ENCODE measurements at places on chromosomes 16 and 17.

DNA sequence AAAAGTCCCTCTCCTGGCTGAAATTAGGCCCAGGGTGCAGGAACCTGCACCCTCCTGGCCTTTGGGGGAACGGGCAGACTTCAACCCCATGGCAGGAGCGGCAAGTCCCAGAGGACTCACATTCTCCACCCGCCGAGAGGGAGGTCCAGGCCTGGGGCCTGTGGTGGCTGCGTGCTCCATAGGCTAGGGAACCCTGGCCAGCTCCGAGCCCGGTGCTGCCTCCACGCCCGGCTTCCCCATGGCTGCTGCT, 130 bp downstream of the CCDC78 start:
- DNase-seq: no peak

DNA sequence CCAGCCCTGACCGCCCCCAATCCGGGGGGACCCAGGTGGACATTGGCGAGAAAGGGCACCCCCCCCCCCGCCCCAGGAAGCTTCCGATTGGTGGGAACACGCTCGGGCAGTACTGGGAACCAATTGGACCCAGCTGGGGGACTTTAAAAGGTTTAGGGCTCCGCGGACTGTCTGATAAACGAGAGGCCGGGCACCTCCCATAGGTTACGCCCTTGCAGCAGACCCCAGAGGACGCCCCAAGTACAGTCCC, 245 bp downstream of the TMEM256 start:
- DNase-seq: no peak

DNA sequence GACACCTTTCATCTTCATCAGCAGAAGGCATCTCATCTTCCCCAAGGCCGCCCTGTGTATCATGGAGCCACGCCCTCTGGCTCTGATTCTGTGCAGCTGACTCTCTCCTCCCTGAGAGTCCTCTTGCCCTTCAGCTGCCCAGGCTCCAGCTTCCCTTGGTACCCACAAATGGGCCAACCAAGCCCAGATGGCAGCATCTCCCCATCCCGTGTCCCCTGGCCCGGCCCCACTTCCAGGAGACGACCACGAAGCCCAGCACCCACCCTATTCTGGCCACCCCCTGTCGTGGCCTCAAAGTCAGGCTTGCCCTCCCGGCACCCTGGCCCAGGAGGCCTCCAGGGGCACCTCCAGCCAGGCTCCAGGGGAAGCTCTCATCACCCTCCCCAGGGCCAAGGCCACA, 31.3 kb upstream of the KSR1 start:
- no peak for DNase-seq

DNA sequence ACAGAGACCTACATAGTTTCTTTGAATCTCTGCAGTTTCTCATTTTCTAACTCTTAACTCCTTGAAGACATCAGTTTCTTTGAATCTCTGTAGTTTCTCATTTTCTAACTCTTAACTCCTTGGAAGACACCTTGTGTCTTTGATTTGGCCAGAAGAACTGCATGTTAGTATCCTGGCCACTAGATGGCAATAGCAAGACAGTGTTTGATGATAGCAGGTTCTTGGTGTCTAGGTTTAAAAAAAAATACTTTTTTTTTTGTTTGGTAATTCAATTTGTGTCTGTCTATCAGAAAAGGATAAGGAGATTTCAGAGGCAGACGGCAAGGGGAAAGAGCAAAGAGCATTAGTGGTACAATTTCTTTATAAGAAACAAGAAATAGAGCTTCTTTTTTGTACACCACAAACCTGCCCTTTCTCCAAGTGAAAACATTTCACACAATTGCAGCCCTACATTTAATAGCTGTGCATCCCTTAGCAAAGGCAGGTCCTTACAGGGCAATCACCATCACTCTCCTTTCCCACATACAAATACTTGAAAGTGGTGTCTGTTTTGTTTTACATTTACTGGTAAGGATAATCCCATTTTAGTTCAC, 1324.9 kb upstream of the CDH8 start:
- DNase-seq: peak; percentile 51

GRCh38 chr17:7816926-7817642, 16.9 kb upstream of the KDM6B start:
- DNase-seq: no peak

GRCh38 chr16:60271025-60271771, 1537.1 kb upstream of the GOT2 start:
- peak; percentile 81 for DNase-seq

DNA sequence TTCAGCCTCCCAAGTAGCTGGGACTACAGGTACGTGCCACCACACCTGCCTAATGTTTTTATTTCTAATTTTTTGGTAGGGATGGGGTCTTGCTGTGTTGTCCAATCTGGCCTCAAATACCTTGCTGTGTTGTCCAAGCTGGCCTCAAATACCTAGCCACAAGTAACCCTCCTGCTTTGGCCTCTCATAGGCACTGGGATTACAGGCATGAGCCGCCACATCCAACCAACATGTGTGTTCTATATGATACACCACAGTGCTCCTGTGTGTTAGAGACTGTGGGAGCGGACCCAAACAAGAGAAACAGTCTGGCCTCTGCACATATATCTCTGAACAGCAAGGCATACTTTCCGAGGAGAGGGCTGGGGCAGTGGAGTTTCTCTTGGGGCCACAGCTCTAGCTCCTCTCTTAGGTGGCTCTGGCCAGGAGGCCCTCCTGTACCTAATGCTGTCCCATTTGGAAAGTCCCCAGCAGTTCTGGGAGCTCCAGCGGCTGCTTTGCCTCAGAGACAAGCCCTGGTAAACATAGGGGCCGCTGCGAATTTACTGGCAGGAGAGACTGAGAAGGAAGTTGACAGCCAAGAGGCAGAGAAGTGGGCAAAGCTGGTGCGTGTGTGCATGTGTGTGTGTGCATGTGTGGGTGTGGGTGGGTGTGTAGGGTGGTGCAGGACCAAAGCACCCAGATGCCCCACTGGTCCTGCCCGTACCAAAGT, 95.0 kb downstream of the RAB11FIP4 start:
- no peak for DNase-seq

DNA sequence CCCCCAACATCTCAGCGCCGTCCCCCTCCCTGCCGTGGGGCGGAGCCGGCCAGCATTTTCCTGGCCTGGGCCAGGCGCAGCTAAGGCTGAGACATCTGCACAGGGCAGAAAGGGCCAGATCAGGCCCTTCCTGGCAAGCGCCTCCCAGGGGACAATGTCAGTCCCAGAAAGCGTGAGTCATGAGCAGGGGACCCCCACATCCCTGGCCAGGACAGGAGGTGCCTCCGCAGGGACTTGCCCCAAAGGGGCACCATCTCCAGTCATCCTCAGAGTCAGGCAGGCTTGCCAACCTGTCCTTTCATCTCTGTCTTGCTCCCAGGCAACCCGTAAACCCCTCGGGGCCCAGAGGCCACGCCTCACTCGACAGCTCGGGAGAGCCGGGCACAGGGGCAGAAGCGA, 43.2 kb downstream of the SOCS1 start:
- no peak for DNase-seq

- DNase-seq: no peak
Observed at GRCh38 chr17:19651451-19652238, 3.1 kb downstream of the ALDH3A2 start.

DNA sequence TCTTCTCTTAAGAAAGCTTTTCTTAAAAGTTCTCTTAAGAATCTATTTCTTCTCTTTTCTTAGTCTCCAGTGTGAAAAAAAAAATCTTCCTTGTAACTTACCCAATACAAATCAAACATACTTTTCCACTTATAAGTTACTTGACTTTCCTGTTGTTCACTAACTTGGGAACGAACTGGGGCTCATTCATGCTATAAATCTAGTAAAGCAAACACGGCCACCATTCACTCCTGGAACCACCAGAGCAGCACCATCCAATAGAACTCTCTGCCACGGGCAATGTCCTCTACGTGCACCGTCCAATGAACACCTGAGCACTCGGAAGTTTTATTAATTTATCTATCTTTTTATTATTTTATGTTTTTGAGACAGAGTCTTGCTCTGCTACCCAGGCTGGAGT, 20.8 kb downstream of the SRP68 start:
- DNase-seq: no peak

DNA sequence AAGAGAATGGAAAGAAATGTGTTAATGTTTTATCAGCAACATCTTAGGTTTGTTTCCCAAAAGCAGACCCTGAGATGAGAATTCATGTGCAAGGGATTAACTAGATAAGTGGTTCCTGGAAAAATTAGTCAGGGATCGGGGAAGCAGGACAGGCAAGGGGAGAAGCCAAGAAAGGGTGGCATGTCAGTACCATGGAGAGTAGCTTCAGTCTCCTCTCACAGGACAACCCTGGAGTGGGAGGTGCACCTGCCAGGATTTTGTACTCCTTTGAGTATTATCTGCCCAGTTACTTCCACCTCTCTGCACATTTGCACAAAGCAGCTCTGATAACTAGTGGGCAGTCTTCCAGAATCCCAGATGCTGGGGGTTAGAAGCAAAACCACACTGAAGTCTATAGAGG, 117.0 kb downstream of the RGS9 start:
- no peak for DNase-seq

DNA sequence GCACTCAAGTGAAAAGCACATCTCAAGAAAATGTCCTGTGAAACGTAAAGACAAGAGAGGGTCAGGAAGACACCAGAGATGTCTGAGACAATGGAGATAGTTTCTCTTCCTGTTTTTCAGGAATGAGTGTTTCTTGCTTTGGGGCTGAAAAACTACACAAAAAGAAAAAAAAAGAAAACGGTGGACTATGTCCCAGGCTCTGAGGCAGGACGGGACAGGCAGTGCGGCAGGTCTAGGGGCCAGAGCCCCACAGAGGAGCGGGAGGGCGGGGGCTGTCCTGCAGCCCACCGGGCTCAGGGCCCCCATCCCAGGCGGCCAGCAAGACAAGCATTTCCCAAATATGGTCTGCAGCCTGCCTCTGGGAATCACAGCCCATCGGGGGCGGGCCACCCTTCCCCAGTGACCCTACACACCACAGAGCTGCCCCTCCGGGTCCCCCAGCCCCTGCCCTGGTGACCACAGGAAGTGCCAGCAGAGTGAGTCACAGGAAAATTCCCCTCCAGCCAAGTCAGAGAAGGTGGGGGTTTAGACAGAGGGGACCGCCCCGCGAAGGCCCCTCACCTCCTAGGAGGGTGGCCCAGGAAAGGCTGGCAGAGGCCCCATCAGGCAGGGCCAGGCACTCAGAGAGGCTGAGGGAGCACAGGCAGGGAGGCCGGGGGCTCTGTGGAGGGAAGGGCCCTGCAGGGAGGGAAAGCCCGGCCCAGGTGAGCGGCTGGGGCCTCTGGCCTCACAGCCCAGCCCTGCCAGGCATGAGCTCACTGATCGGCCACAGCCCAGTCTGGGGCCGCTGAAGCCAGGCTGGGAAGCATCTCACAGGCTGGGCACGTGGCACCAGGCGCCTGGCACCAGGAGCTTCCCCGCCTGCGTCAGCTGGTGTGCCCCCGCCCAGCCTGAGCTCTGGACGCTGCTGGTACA, 6.3 kb downstream of the BCAR1 start:
- DNase-seq: no peak

DNA sequence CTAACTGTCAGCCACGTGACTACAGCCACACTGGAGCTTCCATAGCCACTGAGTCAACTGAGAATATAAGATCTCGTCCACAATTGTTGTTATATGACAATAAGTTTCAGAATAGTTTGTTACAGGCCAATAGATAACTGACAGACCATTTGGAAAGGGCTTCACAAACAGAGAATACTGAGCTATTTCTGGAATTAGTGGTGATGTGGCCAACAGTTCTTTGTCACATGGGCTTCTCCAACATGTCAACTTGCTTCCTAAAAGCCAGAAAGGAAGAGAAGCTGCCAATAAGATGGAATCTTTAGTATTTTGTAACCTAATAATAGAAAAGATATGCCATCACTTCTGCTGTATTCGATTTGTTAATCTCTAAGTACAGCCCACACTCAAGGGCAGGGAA, 1220.4 kb downstream of the CDH8 start:
- DNase-seq: no peak

DNA sequence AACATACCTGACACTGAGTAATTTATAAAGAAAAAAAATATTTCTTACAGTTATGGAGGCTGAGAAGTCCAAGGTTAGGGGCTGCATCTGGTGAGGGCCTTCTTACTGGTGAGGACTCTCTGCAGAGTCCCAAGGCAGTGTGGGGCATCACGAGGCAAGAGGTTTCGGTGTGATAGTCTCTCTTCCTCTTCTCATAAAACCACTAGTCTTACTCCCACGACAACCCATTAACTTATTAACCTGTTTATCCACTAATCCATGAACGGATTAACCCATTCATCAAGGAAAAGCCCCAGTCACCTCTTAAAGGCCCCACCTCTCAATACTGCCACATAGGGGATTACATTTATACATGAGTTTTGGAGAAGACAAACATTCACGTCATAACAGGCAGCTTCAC, 20.1 kb downstream of the CIITA start:
- DNase-seq: no peak

DNA sequence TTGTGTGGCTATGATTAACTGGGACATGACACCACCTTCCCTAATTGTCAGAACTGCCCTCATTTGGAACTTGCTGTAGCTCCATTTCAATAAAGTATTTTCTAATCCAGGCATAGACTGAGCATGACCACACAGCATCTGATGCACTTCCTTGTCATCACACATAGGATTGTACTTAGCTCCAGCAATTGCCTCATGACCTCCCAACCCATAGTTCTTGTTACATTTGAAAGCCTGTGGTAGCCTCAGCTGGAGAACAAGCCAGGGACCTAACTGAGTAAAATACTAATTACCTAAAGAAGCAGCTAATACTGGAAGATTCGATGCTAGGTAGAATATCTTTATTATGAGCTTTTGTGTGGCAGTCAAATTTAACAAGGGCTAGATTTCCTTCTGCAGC, 187.3 kb upstream of the KIF2B start:
- DNase-seq: no peak

- no peak for DNase-seq
Observed at GRCh38 chr17:68591583-68591982, 9.6 kb downstream of the FAM20A start.

GRCh38 chr17:45430006-45430737, 2.5 kb downstream of the ARHGAP27 start:
- no peak for DNase-seq

- DNase-seq: no peak
Observed at GRCh38 chr16:75922250-75922649, 196.0 kb upstream of the CPHXL start.

DNA sequence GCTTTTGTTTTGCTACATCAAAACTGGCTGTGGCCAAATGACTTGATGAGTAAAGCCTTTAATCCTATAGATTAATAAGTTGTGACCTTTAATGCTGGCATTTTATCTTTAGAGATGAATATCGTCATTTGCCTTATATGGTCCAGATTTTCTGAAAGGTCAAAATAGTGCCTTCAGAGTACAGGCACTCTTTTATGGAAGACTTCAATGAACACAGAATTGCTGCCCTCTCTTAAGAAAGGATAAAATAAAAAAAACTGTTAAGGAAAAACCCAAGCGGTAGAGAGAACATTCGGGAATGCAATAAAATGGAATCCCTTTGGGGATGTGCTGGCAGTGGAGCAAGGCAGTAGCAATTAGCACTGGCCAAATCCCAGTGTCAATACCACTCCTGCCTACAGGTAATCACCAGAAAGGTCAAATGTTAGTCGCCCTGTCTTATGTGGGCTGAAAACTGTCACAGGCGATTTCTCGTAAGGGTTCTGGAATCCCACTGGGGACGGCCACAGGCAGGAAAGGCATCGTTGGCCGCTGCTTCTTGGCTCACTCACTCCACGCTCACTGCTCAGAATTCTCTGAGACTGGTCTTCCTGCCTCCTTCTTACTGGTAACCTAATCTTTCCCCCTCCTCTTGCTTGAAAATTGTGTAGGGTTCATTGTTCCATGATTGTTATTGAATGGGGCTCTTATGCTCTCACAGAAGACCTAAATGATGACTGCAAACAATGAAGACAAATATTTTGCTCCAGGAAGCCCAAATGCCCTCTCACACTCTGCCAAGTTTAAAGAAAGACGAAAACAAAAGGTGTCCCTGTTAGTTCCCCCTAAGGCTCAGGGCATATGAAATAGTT, 45.4 kb upstream of the HSBP1 start:
- DNase-seq: no peak
